Caudate nucleus (tissue), 63 donors: ENCODE measurements at places on chromosomes 4 and X.

DNA sequence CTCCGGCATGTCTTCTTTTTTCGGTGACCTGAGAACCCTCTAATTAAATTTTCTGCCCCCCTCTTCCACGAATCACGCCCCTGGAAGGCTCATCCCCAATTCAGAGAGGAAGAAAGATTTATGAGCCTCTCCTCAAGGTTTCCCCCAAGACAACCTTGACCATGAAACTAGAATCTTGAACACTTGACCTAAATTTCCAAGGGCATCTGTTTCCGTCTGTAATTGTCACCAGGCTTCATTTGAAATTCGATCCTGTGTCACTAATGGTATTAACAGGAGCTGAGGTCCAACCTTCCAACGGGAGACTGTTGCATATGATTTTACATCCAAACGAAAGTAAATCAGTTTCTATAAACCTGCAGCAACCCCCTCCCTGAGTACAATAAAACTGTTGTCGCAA, 139.9 kb upstream of the ZIC3 start:
- DNase-seq: no peak

DNA sequence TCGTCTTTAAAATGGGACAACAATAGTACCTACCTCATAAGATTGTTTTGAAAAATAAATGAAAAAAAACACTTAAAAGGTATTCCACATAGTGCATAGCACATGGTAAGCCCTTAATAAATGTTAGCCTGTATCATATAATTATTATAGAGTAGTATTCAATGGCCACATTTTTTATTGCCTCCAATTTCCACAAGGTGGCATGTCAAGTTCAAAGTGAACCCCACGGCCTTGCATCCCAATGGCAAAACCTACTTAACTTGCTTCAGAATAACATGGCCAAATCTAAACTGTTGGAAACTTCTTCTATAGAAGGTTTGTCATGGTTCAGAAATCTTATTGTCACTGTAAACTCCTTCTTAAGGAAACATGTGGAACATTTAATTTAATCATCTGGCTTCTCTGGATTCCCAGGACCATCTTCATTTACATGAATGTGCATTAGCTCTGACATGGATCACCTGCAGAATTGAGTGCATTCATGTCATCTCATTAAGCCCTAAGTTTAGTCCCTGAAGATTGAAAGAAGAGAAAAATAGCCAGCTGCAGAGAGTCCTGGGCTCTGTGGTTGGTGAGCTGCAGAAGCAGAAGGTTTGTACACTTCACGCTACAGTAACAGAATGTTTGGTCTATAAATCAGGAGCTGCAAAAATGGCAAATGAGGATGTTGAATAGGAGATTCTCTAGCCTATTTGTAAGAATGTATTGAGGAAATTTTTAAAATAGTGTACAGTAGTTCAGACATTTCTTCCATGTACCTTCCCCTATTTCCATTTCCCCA, 61.0 kb downstream of the ANXA3 start:
- no peak for DNase-seq

GRCh38 chrX:39907964-39908661, 189.6 kb downstream of the BCOR start:
- no peak for DNase-seq

GRCh38 chrX:107445146-107445545, 4.3 kb upstream of the FRMPD3 start:
- no peak for DNase-seq

DNA sequence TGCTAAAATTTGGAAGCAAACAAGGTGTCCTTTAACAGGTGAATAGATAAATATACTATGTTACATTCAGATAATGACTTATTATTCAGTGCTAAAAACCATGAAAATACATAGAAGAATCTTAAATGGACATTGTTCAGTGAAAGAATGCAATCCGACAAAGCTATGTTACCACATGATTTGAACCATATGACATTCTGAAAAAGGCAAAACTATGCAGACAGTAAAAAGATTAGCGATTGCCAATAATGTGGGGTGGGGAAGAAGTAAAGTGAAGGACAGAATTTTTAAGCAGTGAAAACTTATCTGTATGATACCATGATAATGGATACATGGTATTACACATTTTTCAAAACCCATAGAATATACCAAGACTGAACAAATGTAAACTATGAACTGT, 926.9 kb downstream of the FAT4 start:
- DNase-seq: no peak

GRCh38 chr4:136935871-136936270, 596.4 kb downstream of the PCDH18 start:
- no peak for DNase-seq
